ENCODE measurements at places on chromosomes 1 and 21.

DNA sequence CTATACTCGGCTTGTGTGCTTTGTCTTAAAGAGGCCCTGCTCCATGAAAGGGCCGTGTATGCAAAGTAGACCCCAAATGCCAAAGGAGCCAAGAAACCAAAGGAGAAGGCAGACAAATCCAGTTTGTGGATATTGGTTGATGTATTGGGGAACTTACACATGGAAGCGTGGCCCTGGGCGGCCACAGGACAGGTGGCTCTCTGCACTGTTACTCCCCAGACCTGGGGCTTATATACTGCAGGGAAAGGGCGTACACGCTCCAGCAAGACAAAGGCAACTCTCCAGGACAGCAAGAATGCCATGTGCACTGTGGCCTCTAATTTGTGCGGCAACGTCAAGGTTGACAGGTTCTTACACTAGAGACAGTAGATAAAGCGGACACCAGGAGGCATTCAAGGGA is 24.8 kb downstream of the RSPH1 start:
- no peak for DNase-seq

GRCh38 chr21:36203603-36203889 is 46.9 kb downstream of the DOP1B start:
- DNase-seq: peak; percentile 65

GRCh38 chr1:8518490-8518801 is 200.5 kb downstream of the SLC45A1 start:
- DNase-seq: no peak

GRCh38 chr1:162040001-162040400 is 16.3 kb upstream of the OLFML2B start:
- no peak for DNase-seq

DNA sequence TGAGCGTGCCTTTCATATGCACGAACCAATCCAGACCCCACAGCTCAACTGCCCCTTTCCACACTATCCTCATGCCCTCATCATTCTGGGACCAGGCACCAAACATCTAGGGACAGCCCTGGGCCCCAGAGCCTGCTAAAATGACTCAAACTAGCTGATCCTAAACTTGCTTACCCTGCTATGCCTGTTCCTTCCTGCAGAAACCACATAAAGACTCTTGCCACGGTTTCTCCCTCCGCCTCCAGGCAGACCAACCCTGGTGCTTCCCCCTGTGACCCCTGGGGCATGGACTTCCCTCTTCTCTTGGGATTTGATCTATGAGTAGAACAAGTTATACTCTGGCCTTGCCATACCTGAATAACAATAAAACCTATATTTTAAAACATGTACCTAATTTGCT is 138.0 kb upstream of the CD34 start:
- no peak for DNase-seq

GRCh38 chr1:203084588-203085527 is 954 bp downstream of the MYOG start:
- DNase-seq: no peak

Measured in LoVo (cell line).